ENCODE measurements at places on chromosomes 5 and 9.
A peak's percentile ranks its signal among the peaks of the same experiment; 100 is the strongest.

GRCh38 chr5:68565427-68565826 lies 349.9 kb downstream of the PIK3R1 start:
- peak; percentile 70 for DNase-seq

- DNase-seq = no peak
Observed at GRCh38 chr9:131971482-131972074, 108.1 kb downstream of the MED27 start.

- no peak for DNase-seq
Observed at GRCh38 chr5:177980743-177981151, 15.3 kb downstream of the PROP1 start.

DNA sequence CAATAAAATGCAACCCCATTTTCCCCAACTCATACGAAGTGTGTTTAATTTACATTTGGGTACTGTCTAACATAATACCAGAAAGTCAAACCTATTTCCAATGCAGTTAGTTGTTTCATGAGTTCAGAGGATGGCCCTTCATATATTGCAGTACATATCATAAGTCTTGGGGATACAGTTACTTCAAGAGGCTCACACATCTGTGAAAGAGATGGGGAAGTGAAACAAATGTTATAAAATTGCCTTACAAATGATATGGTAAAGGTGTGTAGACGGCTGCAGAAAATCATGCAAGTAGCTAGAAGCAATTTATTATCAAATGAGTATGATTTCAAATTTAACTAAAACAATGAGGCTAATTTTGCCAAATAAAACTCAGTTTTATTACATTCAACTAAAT lies 219.0 kb upstream of the CDH12 start:
- DNase-seq = peak; percentile 36

- no peak for DNase-seq
Observed at GRCh38 chr5:81525690-81526089, 131.8 kb upstream of the ACOT12 start.

DNA sequence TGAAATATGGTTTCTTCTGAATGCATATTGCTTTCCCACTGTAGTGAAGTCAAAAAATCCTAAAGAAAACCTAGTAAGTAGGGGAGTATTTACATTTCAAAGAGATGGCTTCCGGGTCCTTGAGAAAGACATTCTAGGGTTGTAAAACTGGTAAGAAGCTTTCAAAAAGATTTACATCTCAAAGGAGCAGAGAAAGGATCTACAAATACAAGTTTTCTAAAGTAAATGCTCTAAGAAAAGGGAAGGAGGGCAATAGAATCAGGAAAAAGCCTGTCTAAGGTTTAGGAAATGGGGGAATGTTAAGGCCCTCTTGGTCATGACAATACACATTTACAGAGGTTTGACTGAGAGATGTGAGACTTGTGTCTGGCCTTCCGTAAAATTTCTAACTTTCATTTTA lies 16.7 kb upstream of the TRPC7 start:
- no peak for DNase-seq

GRCh38 chr9:136558373-136558772 lies 12.5 kb upstream of the NOTCH1 start:
- DNase-seq = no peak

- no peak for DNase-seq
Observed at GRCh38 chr9:6739218-6739617, 18.6 kb upstream of the KDM4C start.

Measured in NAMALWA (cell line).